ENCODE measurements at places on chromosomes 7 and 10.

DNA sequence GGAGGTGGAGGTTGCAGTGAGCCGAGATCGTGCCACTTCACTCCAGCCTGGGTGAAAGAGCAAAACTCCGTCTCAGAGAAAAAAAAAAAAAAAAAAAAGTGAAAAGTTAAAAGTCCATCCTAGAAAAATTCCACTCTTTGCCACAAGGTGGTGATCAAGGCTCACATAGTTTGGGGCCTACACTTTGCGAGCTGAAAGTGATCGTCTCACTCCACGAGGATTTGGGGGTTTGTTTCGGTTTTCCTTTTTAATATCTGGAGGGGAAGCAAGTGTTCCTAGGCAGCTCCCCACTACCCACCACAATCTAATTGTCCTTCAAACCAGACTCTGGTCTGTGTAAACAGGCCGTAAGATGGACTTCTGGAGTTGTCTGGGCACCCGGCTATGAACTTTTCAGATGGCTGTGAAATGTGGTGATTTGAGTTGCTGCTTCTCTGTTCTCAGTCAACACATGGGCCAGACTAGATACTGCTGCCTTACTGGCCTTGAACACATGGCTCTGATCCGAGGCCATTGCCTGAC lies 27.1 kb downstream of the PRLHR start:
- DNase-seq = peak; percentile 72

GRCh38 chr7:120806669-120807068 lies 51.3 kb downstream of the TSPAN12 start:
- DNase-seq = no peak

GRCh38 chr7:22864855-22865601 lies 42.4 kb upstream of the TOMM7 start:
- no peak for DNase-seq

- DNase-seq = no peak
Measured at GRCh38 chr7:11212816-11213215, 239.1 kb downstream of the PHF14 start.

DNA sequence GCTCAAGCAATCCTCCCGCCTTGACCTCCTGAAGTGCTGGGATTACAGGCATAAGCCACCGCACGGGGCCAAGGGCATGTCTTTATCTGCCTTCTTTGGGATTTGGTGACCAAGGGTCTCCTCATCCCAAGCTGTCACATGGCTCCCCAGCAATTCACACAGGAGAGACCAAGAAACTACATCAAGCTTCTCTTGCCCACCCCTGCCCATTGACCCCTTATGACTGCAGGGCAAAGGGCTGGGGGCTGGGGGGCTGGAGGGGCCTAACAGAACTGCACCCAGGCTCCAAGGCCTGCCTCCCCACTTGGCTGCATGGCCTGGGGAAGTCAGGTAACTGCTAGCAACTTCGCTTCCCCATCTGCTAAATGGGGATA lies 137.1 kb downstream of the SH3PXD2A start:
- DNase-seq = no peak

DNA sequence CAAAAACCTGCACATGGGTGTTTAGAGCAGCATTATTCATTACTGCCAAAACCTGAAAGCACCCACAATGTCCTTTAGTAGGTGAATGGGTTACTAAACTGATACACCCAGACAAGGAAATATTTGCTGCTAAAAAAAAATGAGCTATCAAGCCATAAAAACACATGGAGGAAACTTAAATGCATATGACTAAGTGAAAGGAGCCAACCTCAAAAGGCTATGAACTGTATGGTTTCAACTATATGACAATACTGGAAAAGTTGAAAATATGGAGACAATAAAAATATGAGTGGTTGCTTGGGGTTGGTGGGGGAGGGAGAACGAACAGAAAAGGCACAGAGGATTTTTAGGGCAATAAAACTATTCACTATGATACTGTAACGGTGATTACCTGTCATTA lies 291.0 kb downstream of the TNS3 start:
- no peak for DNase-seq

- DNase-seq = no peak
Measured at GRCh38 chr7:610531-611280, 91.1 kb upstream of the PDGFA start.

DNA sequence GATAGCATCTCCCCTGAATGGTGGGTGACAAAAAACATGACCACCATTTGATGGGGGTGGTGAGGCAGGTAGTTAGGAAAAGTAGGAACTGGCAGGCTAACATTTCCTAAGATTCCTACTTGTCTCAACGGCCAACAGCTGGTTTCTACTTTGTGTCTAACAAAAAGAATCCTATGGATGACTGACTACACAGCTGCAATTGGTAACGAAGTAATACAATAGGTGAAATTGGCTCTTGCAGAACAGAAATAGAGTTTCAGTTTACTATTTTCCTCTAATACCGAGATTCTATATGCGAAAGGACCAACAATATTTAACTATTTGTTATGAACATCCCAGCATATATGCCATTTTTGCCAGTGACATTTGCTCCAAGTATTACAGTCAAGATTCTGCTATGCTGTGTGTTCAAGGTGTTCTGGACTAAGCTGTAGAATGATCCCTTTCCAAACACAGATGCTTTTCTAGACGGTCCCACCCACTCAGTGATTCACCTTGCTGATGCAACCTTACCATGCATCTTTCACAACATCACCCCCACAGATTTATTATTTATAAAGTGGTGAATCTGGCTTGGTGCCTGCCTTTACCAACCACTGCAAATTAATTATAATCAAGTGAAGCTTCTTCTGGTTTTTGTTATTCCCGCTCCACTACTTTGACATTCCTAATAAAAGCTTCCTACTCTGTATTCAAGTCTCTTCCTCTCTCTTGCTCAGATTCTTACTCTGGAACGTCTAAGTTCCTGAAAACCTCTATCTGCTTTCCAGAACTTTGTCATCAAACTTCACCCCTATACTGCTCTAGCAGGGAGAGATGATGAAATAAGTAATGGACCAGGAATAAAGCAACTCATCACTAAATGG lies 16.8 kb downstream of the BBIP1 start:
- DNase-seq = peak; percentile 40

GRCh38 chr7:13602036-13602435 lies 387.4 kb downstream of the ETV1 start:
- no peak for DNase-seq

Data from activated CD4-positive, alpha-beta T cell treated with anti-CD3 and anti-CD28 coated beads for 4 hours (primary cell).